ENCODE measurements at places on chromosomes 2 and 18.
A peak's percentile ranks its signal among the peaks of the same experiment; 100 is the strongest.

- DNase-seq, result no peak
Observed at GRCh38 chr18:47968006-47968676, 37.7 kb upstream of the SMAD2 start.

DNA sequence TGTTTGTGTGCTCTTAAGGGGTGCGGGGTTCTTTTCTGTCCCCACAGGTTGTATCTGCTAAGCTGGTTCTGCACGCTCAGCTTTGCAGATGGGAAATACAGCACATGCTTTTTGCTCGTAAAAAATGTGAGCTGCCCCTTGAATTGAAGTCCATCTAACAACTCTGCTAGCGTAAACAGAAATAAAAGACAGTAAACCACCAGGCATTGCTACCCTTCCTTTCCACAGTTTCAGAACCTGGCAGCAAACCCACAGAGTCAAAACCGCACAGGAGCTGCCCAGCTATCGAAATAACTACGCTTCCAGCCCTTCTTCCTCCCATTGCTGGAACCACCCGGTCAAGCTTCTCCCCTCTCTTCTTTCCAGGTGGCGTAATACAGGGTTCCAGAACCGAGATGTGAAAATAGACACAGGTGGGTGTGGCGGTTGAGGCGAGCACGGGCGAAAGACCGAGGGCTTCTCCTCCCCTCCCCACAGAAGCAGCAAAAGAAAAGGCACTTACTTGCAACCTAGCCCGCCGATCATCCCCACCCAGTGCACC, 479 bp downstream of the SCN9A start:
- DNase-seq, result no peak

DNA sequence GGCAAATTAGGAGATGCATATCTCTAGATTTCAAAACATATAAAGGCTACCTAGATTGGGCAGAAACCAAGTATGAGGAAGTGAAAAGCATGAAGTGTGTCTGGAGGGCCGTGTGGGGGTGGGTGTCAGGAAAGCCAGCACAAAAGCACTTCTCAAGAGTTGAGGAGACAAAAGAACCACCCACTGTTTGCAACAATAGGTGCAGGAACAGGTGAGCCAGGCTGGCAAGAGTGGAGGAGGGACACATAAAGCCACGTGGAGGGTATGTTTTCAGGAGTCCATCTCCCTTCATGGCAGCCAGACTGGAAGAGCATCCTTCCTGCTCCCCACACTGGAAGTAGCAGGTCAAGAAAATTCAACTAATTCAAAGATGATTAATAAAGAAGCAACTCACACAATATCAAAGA, 96.4 kb downstream of the CERS6 start:
- DNase-seq, result peak; percentile 51

- no peak for DNase-seq
Observed at GRCh38 chr2:102660574-102660973, 41.2 kb downstream of the SLC9A2 start.

DNA sequence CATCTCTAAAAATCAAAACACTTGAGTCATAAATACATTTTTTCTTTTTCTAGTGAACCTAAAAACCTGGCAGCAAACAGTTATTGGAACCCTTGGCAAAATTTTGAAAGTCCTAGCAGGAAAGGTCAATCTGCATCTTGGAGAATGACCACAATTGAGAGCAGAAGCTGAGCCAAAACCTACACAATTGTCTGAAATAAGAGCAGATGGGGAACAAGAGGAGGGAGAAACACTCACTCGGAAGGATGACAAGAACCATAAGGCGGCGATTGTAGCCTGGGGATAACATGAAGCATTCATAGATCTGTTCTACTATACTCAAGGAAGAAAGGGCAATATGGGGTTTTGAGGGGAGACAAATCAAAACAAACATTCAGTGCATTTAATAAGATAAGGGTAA, 117.0 kb downstream of the CHN1 start:
- DNase-seq, result no peak

DNA sequence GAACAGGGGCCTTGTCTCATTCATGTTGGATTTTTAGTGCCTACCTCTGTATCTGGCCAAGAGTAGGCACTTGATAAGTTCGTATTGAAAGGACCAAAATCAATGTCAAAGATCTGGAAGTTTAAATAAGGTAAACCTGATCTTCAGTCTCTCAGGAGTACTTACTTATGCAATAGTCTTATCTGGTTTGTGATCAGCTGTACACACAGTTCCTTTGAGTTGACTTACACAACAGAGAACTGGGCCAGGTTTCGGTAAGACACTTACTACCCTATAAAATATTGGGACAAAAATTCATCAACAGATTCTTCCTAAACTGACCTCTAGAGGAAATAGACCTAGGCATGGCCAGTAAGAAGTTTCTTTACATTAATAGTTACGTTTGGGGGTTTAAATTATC, 113.6 kb upstream of the NXPH2 start:
- no peak for DNase-seq

GRCh38 chr18:22391407-22392345, 26.0 kb downstream of the CTAGE1 start:
- DNase-seq, result no peak

DNA sequence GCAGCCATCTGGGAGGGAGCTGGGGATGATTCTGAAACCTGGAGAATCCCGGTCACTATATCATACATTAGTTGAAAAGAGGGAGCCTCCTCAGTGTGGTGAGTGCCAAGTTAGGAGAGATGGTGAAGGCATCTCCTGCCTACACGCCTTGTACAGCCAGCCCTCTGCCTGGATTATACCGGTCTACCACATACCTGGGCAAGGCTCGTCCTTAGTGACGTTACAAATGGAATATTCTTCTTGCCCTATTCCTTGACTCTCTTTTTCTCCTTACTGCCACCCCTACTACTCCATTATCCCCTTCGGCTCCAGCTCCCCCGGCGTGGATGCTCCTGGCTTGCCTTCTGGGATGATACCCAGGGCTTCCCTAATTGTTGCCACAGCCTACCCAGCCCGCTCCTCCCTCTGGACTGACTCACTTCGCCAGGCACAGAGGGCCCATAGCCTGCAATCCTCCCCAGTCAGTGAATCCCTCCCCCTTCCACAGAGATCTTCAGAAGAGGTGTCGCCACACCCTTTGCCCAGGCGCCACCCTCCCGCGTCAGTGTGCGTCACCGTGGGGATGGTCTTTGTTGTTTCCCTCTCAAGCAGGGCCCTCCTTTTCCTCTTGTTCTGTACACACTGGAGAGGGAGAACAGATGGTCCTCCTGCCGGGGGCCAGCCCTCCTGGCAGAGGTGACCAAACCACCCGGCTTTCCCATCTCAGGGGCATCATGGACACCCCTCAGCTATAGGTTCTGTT, 115.2 kb upstream of the EPAS1 start:
- DNase-seq, result no peak

GRCh38 chr2:42523341-42523740, 29.6 kb upstream of the KCNG3 start:
- DNase-seq, result no peak

DNA sequence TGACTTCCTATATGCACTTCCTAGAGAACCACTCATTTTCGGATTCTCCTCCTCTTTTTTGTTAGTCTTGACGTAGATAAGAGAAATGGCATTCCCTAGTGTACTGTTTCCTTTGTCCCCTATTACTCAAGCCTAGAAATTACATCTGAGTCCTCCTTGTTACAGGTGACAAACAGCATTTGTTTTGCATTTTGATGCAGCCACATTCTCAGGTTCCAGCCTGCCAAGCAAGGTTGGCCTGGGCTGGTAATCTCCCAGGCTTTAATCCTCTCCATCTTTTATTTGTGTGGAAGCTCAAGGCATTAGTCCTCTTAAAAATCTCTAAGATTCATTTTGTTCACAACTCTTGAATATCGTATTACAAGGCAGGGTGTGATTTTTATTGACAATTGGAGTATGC, 318.0 kb upstream of the NRP2 start:
- no peak for DNase-seq

- no peak for DNase-seq
Observed at GRCh38 chr2:205561441-205561840, 120.9 kb upstream of the NRP2 start.

DNA sequence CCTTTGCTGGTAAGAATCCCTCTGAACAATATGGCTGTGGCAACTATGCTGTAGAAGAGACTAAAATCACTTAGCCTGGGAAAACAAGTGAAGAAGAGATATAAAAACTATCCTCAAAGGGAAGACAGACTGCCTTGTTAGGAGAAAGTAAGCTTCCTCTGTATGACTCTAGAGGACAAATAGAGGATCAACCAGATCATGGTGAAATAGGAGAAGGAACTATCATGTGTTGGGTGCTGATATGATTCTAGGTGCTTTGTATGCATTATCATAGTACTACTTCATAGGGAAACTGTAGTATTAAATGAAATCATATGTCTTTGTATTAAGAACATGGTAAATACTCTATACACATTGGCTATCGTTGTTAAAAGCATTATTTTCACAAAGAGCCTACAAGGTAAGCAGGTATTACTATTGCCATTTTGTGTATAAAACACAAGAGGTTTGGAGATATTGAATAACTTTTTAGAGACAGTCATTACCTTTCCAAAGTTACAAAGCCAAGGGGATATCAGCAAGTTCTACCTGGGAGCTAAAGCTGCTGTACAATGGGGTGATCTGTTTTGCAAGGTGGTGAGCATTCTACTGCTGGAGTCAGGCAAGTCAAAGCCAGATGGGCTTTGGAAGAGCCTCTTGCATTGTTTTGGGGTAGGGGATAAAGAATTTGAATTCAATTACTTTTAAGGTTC, 402.6 kb downstream of the ALK start:
- DNase-seq, result no peak

DNA sequence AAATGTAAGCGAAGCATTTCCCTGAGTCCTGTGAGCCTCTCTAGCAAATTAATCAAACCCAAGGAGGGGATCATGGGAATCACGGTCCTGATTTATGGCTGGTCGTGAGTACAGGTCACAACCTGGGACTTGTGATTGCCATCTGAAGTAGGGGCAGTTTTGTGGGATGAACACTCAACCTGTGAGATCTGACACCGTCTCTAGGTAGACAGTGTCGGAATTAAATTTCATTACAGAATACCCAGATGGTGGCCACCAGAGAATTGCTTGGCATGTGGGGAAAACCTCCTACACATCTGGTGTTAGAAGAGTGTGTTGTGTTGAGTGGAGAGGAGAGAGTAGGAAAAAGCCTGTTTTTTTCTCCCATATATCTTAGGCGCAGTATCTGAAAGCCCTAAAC, 12.5 kb downstream of the CAPN14 start:
- DNase-seq, result no peak

GRCh38 chr2:238425979-238426567, 654 bp upstream of the ASB1 start:
- DNase-seq, result no peak

DNA sequence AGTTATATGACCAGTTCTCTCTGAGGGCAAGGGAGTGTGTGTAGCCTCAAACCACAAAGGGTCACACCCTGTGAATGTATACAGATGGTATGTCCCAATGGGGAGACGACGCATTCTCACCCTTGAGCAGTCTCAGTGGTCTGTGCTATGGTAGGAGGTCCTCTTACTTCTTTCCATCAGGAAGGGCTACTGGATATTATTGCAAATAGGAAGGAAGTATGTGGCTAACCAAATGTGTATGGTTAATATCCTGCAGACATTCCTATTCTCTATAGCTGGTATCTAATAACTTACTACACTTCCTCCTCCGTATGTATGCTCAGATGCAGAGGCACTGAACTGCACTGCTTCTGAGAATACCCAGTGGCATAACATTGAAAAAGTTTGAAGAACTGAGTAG, 306.7 kb upstream of the CCDC68 start:
- DNase-seq, result no peak

GRCh38 chr2:18345848-18346247, 214.6 kb downstream of the RDH14 start:
- DNase-seq, result no peak

GRCh38 chr2:143706354-143706753, 577.1 kb downstream of the ARHGAP15 start:
- DNase-seq, result no peak

GRCh38 chr2:103161456-103162289, 399.8 kb downstream of the TMEM182 start:
- DNase-seq, result peak; percentile 39

DNA sequence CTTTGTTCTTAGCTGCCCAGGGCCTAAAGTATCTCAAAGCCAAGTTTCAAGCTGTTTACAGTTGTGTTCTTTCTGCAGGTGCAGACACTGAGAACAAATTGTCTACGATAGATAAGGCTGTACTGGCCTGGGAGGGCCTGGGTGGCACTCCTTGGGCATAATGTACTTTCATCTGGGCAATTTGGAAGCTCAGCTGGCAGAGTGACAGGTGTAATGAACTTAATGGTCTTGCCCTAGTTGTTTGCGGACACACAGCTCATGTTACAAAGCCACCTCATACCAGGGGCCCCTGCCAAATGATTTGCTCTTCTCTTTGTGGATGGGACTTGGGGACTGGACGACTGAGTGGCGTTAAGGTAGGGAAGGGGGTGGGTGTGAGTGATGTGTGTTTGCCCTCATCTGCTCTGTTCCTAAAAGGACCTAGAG, 4.3 kb downstream of the LDLRAD4 start:
- peak; percentile 94 for DNase-seq

- no peak for DNase-seq
Observed at GRCh38 chr2:152501666-152502065, 166.7 kb downstream of the FMNL2 start.

- DNase-seq, result no peak
Observed at GRCh38 chr18:78937166-78937565, 42.5 kb upstream of the SALL3 start.

DNA sequence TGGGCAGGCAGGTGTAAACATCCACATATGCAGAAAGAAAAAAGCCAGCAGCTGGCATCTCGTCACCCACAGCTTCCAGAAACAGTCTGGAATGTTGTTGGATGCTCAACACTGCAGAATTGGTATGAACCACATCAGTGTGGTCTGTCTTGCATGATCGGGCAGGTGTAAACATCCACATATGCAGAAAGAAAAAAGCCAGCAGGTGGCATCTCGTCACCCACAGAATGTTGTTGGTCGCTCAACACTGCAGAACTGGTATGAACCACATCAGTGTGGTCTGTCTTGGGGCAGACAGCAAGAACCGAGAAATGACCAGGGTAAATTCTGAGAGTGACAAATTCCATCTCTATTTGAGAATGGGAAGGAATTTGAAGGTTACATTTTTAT, 39.6 kb downstream of the DOCK10 start:
- DNase-seq, result no peak

DNA sequence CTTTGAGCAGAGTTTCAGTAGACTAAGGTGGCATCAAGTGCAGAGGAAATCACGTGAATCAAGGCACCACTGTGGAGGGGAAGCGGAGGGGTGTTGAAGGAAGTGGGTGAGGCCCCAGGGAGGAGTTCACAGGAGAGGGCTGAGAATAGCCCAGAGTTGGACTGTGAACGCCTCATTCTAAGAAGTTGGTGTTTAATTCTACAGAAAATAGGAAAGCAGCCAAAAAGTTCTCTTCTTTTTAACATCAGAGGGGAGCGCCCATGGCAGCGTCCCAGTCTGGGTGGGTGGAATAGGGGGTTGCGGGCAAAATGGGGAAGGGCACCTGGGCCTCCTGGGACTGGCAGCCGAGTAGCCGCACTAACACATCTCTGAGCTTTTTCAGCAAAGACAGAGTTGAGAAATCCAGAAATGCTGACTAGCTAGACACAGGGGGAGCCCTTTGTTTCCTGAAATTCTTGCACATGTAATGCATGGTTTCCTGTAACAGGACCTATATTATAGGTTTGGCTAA, 97.0 kb downstream of the NEB start:
- no peak for DNase-seq

All from NCI-H1105 (cell line).